Activated gamma-delta T cell treated with anti-CD3 and anti-CD28 coated beads, Interleukin-2, amount 50 U/mL, for 16 hours (primary cell): ENCODE measurements at places on chromosomes 6 and 20.
A peak's percentile ranks its signal among the peaks of the same experiment; 100 is the strongest.

DNA sequence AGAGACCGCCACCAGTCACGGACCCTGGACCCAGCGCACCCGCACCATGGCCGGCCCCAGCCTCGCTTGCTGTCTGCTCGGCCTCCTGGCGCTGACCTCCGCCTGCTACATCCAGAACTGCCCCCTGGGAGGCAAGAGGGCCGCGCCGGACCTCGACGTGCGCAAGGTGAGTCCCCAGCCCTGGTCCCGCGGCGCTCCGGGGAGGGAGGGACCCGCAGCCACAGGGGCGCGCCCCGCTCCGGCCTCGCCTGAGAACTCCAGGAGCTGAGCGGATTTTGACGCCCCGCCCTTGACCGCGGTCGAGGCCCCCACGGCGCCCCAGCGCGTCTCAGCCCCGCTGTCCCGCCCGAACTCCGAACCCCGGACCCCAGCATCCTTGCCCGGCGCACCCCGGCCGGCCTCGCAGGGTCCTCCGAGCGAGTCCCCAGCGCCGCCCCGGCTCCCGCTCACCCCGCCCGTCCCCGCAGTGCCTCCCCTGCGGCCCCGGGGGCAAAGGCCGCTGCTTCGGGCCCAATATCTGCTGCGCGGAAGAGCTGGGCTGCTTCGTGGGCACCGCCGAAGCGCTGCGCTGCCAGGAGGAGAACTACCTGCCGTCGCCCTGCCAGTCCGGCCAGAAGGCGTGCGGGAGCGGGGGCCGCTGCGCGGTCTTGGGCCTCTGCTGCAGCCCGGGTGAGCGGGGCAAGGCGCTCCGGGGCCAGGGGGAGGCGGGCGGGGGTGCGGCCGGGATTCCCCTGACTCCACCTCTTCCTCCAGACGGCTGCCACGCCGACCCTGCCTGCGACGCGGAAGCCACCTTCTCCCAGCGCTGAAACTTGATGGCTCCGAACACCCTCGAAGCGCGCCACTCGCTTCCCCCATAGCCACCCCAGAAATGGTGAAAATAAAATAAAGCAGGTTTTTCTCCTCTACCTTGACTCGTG lies at the start of gene OXT:
Gene OXT (plus strand): TSS at position 11 of the 920 bp plus-strand sequence. CDS start 36 bp downstream, at position 47.
- DNase-seq: peak; percentile 59

DNA sequence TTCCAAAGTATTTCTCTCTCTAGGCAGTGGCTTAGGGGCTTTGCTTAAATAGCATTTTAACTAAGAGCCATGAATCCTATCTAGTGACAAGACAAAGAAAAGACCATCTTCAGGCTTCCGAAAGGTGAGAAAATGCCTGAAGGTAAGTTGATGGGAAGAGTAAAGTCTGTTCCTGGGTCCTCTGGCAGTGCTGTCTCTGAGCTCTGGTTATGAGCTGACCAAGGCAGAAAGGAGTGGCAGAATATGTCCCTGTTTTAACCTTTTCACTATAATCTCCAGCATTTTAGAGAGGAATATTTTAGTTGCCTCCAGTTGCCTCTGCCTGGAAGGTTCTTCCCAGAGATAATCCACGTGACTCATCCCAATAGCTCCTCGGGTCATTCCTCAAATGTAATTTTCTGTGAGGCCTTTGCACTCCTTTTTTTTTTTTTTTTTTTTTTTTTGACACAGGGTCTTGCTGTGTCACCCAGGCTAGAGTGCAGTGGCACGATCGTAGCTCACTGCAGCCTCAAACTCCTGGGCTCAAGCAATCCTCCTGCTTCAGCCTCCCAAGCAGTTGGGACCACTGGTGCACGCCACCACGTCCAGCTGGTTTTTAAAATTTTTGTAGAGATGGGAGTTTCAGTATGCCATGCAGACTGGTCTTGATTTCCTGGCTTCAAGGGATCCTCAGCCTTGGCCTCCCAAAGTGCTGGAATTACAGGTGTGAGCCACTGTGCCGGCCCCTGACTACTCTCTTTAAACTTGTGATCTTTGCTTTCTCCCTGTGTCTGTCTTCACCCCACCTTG lies 3.7 kb upstream of the ARMH2 start:
- no peak for DNase-seq

GRCh38 chr6:46491628-46492547 lies 639 bp upstream of the RCAN2 start:
- no peak for DNase-seq

- DNase-seq: no peak
Observed at GRCh38 chr20:35328095-35328685, 36.0 kb upstream of the FAM83C start.

- DNase-seq: no peak
Observed at GRCh38 chr6:164749221-164750064, 560.0 kb downstream of the C6orf118 start.

- peak; percentile 42 for DNase-seq
Observed at GRCh38 chr6:111805511-111806164, 67.6 kb downstream of the FYN start.

DNA sequence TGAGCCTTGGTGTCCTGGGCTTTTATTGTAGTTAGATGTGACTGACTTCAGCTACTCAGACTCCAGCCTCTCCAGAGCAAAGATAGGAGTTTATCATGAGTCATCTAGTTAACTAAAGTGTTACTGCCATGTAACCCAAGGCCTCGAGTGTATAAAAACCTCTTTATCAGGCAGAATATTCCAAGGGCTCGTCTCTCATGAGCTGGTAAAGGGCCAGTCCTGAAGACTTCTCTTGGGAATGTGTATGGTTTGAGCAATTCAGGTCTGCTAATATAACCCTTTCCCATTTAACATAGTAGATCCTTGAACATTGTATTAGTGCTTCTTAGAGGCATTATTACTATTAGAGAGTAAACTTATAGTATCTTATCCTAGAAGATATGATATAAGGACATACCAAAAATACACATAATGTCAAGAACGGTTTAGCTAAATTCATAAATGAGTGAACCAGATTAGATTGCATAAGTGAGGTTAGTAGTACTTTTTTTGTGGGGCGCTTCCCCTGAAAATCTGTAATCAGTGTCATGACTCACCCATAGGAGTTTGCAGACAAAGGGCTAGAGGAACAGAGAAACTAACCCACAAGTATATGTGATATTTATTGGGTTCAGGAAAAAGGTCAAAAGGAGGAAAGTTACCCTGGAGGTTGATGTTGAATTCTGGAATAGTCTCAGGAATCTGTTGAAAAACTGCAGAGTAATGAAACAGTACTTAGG lies 16.0 kb downstream of the DSE start:
- DNase-seq: no peak

GRCh38 chr6:154604119-154604518 lies 93.6 kb upstream of the CNKSR3 start:
- DNase-seq: no peak

DNA sequence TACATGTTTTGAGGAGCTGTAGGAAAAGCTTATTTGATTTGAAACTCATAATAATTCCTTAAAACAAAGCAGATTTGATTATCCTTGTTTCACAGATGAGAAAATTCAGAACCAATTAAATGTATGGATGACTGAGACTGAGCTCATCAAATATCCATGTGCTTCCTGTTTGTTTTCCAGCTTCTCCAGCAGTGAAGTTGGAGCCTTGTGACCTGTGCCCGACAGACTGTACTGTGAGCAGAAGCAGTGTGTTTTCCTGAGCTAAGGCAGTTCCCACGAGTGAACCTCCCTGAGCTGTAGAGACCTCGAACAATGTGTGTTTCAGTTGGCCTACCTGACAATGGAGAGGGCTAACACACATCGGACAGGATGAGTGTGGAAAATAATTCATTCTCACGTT lies 599.5 kb upstream of the NRSN1 start:
- DNase-seq: no peak

DNA sequence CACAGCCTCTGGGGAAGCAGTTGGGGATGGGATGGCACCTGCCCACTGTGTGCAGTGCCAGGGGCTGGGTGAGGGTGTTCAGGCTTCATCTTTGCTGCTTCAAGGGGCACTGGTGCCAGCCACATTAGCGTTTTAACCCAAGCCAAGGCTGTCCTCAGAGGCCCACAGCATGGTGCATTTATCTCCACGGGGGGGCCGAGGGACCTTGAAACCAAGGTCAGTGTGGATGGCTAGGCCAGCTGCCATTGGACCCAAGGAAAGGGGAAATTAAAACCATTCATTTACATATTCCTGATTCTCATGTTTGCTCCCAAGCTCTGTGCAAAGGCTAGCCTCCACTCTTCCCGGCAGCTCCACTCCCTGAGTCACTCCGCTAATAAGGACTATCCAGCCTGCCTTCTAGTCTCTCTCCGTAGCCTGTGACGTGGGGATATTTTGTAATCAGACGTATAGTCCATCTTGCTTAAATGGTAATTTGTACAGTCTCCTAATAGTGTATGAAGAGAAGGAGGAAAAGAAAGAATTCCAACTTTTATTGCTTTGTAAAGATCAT lies 197.1 kb downstream of the CDH4 start:
- no peak for DNase-seq

DNA sequence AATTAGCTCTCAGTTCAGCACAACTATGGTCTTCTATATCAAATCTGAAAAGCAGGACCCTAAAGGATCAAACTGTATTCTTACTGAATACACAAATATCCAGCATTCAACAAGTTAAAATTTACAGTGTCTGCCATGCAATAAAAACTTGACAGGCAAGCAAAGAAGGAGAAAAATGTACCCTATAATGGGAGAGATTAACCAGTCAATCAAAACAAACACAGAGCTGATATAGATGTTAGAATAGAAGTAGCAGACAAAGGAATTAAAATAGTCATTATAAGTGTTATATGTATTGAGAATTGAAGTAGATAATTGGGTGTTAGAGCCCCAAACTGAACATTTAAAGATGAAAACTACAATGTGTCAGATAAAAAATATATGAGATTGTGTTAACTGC lies 914.9 kb downstream of the EPHA7 start:
- no peak for DNase-seq

DNA sequence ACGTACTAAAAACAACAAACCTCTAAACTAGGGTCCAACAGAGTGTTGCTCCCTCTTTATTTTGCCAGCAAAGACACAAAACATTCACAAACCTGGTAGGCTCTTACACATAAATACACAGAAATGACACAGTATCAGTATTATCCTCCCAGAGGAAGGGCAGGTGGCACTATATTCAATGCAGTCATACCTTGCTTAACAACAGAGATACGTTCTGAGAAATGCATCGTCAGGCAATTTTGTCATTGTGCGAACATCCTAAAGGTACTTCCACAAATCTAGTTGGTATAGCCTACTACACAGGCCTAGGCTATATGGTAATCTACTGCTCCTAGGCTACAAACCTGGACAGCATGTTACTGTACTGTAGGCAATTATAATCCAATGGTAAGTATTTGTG lies 9.6 kb downstream of the ZBTB2 start:
- no peak for DNase-seq

GRCh38 chr6:83592770-83593394 lies 80.5 kb downstream of the PRSS35 start:
- no peak for DNase-seq

GRCh38 chr6:13261464-13261994 lies 66.8 kb downstream of the TBC1D7 start:
- no peak for DNase-seq

DNA sequence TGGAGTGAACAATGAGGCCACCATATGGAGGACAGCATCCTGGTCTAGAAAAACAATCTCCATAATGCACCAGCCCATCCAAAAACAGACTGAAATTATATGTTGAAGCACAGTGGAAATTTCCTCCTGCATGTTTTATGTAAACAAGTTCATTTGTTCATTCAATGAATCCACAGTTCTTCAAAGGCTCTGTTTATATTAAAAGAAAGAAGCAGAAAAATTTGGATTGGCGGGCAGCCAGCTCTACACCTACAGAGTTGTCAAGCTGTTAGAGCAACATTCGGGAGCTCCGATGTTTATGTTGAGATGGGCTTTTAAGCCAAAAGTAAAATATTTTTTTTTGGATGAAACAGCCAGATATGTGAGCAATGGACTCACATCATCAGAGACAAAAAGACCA lies 395.3 kb upstream of the SULF2 start:
- no peak for DNase-seq

DNA sequence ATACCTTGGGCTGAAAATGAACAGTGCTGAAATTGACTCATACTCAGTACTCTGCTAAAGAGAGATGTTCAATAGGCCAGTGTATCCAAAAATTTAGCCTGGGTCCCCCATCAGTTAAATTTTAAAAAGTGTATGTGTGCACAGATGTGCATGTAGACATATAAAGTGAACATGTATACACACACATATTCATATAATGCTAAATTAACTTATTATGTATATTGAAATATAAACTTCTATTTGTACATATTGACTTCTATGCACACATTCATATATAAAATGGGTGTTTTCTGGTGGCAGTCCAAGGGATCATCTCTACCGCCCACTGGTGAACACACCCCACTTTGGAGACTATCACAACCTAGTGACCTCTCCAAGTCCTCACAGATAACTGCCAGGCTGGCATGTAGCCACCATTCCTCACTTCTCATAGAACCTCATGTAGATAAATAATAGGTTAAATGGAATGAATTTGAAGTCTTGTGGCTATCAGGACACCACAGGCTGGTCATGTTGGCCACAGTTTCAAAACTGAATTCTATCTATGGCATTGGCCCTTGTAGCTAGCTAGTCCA lies 8.8 kb downstream of the SLC22A16 start:
- no peak for DNase-seq

- no peak for DNase-seq
Observed at GRCh38 chr6:1222728-1223595, 88.9 kb upstream of the FOXQ1 start.

DNA sequence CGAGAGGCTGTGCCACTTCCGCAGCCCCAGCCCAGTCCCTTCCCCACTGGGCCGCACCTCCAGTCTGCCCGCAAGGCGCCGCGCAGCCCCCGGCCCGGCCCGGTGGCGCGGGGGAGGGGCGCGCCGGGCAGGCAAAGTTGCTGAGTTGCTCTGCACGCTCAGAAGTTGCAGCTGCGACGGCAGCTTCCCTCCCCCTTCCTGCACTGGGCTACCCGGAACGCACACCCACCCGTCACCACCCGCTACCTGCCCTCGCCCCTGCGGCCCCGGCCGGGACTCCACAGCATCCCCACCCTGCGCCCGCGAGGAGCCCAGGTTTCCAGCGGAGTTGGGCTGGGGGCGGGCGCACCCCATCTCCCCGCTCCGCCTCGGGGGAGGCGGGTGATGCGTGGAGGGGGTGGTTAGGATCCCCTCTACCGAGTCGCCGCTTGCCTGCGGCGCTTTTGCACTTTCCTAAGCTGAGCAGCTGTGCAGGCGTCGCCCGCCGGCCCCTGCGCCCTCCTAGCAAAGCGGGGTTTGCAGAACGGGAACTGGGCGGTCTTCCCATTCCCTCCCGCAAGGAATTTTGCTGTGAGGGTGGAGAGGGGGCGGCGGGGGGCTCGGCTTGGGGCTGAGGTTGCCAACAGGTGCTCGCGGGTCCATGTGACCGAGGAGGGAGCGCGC lies 55.9 kb upstream of the RREB1 start:
- DNase-seq: peak; percentile 12

GRCh38 chr20:18832546-18833200 lies 19.1 kb downstream of the SCP2D1 start:
- DNase-seq: no peak
